ENCODE measurements at places on chromosomes 7 and 10.
A peak's percentile ranks its signal among the peaks of the same experiment; 100 is the strongest.

DNA sequence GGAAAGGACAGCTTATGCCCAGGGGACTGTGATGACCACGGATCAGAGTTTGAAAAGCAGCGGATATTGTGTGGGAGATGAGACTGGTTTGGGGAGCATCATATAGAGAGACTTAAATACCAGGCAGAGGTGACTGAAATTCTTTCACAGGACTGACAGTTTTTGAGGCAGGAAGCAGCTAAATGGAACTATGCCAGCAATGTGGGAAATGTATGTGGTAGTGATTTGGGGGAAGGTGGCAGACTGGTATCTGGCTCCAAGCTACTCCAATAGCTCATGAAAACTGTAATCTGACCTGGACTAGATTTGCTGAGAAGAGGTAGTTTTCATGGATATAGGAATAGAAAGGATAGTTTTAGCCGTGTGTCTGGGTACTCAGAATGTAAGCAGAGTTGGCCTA lies 592.6 kb downstream of the REEP3 start:
- no peak for DNase-seq

DNA sequence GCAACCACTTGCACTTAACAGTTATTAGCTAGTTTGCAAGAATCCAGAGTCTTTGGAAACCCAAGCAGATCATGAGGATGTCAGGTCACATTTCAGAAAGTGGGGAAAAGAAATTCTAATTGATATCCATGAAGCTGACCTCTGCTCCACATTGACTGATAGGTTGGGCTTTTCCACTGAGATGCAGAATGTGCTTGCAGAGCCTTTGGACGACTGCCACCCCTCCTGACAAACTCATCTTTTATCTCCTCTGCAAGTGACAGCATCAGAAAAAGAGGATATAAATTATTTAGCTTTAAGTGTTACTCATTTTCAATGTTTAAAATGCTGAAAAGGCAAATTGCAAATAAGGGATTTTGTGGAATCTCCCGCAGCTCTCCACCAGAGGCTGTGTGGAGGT lies 75.3 kb downstream of the C10orf90 start:
- no peak for DNase-seq

GRCh38 chr7:116209561-116210070 lies 723 bp upstream of the TES start:
- DNase-seq = no peak

GRCh38 chr10:101112799-101113594 lies 18.1 kb upstream of the TLX1 start:
- no peak for DNase-seq

DNA sequence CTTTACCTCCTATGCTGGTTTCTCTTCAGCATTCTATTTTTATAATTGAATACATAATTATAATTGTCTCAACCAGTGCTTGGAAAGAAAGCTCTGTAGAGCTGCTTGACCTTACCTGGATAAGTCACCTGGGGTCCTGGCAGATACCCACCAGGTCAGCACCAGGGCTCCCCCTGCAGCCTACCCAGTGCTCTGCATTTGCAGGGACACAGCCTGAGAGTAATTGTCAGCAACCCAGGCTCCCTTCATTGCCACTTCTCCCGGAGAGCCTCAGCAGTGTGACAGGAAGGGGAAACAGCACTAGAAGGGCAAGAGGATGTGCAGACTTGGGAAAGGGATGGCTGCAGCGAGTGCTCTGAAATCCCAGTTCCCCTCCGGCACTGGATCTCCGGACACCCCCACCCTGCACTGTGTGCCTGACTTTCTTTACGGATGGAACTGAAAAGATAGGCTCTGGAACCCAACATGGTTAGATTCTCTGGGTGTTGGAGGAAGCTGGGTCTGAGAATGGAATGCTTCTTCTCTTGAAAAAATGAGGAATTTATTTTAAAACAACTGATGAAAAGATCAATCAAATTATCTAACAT lies 11.4 kb upstream of the PAX4 start:
- DNase-seq = no peak

GRCh38 chr7:151018421-151019129 lies 5.7 kb downstream of the ATG9B start:
- DNase-seq = peak; percentile 60

- DNase-seq = no peak
These were observed 59.0 kb upstream of the ITGB1 start for GRCh38 chr10:33016988-33017387.
